T-helper 2 cell treated with Interferon-gamma antibody and Interleukin-4, amounts not matched to agents 5 μg/mL and 100 μg/mL, for 36 hours (primary cell): ENCODE measurements at places on chromosomes 5 and 9.
A peak's percentile ranks its signal among the peaks of the same experiment; 100 is the strongest.

DNA sequence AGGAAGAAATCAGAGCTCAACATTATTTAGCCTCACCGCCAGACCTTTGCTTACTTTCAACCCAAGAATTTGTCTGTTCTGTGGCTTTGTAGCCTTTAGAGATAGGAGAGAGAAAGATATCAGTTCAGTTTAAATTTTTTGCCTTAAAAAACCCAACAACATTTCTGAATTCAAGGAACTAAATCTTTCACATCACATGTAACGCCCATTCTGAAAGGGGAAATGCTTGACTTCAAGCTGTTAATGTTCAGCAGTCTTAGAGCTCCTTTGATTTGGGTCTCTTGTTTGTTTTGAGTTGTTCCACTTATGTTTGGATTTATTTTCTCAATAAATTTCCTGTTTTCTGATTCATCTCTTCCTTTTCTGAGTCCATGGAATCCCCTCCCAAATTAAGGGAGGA is 294.5 kb downstream of the ARHGAP26 start:
- peaks cover 46% of the 10 kb centered on the region for H3K36me3 ChIP-seq
- peaks cover 22% of the 10 kb centered on the region for H3K4me1 ChIP-seq
- DNase-seq = no peak

DNA sequence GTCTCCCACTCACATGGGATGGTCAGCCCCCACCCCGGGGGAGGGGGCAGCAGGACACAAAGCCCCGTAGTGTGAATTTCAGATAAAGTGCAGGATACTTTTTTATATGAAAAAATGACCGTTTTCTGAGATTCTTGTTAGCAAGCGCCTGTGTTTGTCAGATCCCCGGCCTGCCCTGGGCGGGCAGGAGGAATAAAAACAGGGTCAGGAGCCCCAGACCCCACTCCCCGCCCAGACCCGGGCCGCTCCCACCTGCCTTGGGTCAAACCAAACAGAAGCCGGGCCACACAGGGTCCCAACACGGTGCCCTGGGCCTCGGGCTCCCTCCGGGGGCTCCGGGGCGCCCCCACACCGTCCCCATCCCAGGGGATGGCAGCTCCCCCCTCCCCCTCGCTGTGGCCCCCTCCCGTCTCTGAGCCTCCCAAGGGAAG is 13.5 kb upstream of the NRARP start:
- H3K27me3 ChIP-seq = peaks cover 2% of the 10 kb centered on the region
- peaks cover 7% of the 10 kb centered on the region for H3K4me1 ChIP-seq
- H3K4me3 ChIP-seq = no peak overlapping the region
- DNase-seq = no peak
- no peaks in the 10 kb centered on the region for H3K36me3 ChIP-seq

DNA sequence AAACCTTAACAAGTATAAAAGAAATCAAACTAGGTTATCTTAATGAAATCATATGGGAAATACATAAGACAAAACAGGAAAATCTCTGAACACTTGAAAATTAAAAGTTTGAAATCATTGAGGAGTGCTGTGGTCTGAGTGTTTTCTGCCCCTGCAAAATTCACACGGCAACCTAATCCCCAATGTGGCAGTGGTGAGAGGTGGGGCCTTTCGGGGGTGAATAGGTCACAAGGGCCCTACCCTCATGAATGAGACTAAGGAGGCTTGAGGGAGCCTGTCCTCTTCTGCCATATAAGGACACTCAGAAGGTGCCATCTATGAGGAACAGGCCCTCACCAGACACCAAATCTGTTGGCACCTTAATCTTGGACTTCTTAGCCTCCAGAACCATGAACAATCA is 10.7 kb downstream of the CAMSAP1 start:
- peaks cover 15% of the 10 kb centered on the region for H3K36me3 ChIP-seq
- no peak for DNase-seq
- no peak overlapping the region for H3K4me3 ChIP-seq
- peaks cover 28% of the 10 kb centered on the region for H3K4me1 ChIP-seq

DNA sequence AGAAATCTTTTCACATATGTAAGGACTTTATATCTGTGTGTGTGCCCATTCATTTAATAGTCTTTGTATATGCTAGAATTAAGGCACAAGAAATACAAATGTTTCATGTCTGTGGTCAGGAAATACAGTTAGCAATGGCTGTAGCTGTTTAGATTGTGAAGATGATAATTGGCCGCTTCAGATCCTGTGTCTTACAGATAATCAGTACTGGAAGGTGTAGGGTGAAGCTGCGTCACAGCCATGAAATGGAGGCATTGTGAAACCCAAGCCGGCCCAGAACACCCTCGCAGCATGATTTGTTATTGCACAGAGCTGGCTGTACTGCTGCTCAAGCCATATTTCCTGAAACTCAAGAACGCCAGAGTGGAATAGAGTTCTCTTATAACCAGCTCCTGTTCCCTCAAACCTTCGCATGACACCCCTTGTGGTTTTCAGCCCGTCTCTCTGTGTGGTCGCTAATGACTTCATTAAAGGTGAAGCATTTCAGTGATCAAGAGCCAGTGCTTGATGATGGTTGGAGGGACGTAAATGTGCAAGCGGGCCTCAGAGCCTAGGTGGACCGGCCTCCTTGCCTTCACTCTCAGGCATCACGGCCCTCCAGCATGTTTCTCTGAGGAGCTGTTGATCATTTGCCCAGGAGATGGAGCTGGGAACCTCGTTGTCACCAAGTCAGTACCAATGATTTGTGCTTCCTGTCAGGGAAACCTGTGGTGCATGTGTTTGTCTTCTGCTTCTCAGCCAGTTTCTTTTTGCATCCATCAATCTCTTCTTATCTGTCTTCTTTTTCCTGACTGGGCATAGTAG is 80.1 kb downstream of the F2RL2 start:
- H3K4me1 ChIP-seq = peaks cover 74% of the 10 kb centered on the region
- peak overlapping the region; percentile 84 for H3K4me3 ChIP-seq
- DNase-seq = peak; percentile 77
- H3K36me3 ChIP-seq = peaks cover 16% of the 10 kb centered on the region

DNA sequence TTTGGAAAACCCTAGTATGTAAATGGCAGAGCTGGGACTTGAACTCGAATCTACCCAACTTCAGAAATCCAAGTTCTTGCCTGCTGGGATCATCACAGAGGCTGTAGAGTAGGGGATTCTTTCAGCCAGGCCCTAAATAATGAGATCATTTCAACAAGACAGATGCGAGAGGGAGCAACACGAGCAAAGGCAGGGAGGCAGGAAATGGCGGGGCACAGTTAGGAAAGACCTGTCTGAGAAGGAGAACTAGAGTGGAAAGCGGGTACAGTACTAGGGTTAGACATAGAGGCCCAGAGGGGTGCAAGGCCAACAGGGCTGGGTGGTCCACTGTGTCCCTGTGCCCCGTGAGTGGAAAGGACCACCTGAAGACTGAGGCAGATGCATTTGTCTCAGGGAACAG is 46.1 kb downstream of the MVB12B start:
- peaks cover 22% of the 10 kb centered on the region for H3K27me3 ChIP-seq
- no peaks in the 10 kb centered on the region for H3K36me3 ChIP-seq
- no peak overlapping the region for H3K4me3 ChIP-seq
- DNase-seq = no peak

GRCh38 chr9:104286799-104287198 is 192.7 kb downstream of the SMC2 start:
- DNase-seq = no peak
- no peak overlapping the region for H3K27ac ChIP-seq
- no peaks in the 10 kb centered on the region for H3K27me3 ChIP-seq

- no peaks in the 10 kb centered on the region for H3K4me1 ChIP-seq
- H3K36me3 ChIP-seq = no peaks in the 10 kb centered on the region
- H3K27me3 ChIP-seq = peaks cover 22% of the 10 kb centered on the region
- DNase-seq = no peak
- H3K4me3 ChIP-seq = peak overlapping the region; percentile 59
- no peak overlapping the region for H3K27ac ChIP-seq
These were observed 156.4 kb upstream of the IRX4 start for GRCh38 chr5:2039180-2039531.

DNA sequence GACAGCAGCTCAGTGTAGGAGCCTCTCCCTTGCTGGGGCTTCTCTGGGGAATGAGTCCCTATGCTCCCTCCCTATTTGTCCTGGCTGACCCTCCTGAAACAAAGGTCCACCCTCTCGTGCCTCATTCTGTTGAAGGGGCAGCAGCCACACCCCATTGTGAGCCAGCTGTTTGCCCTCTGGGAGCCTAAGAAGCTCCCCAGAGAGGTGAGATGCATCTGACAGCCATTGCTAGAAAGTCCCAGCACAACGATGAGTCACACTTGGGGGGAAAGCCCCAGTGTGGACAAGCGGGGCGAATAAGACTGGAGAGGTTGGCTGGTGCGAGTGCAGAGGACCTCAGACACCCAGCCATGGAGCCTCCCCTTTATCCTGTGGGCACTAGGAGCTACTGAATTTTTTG is 101.4 kb downstream of the PPARGC1B start:
- no peak overlapping the region for H3K27ac ChIP-seq
- no peaks in the 10 kb centered on the region for H3K36me3 ChIP-seq
- peak; percentile 68 for DNase-seq
- H3K27me3 ChIP-seq = no peaks in the 10 kb centered on the region

GRCh38 chr5:133840168-133840567 is 128.3 kb downstream of the C5orf15 start:
- H3K27me3 ChIP-seq = peaks cover 23% of the 10 kb centered on the region
- no peak for DNase-seq
- no peak overlapping the region for H3K4me3 ChIP-seq

DNA sequence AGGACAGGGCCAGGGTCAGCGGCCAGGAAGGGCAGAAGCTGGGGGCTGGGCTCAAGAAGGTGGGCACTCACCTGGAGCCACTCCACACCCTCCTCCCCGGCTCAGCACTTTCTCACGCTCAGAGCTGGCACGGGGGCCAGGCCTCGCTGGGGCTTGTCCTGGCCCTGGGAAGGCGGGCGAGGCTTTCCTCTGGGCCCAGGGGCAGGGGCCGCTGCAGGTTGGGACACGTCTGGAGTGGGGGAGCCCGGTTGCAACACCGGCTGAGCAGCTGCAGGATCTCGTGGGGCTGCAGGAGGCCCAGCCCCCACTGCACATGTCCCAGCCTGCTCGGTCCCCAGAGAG is 38.9 kb upstream of the EGFL7 start:
- peaks cover 3% of the 10 kb centered on the region for H3K27me3 ChIP-seq
- H3K4me1 ChIP-seq = no peaks in the 10 kb centered on the region
- no peak for DNase-seq
- no peak overlapping the region for H3K27ac ChIP-seq
- no peaks in the 10 kb centered on the region for H3K36me3 ChIP-seq
